NT2/D1 (cell line): ENCODE measurements at places on chromosomes 12 and 14.

DNA sequence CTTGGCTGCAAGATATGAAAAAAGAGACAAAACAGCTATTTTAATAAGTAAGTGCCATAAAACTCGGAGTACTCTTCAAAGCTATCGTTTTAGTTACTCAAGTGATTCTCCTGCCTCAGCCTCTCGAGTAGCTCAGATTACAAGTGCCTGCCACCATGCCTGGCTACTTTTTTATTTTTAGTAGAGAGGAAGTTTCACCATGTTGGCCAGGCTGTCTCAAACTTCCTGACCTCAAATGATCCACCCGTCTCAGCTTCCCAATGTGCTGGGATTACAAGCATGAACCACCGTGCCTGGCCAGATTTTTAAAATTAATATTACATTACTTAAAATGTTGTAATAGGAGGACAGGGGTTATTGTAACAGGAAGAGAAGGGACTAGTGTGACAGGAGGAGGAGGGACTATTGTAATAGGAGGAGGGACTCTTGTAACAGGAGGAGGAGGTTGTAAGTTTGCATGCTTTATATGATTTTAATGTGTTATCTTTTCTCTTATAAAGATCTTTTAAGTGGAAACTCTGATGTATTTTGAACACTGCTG lies 61.3 kb downstream of the KITLG start:
- no peak for DNase-seq

- DNase-seq: no peak
These were observed 43.5 kb downstream of the IGF1 start for GRCh38 chr12:102436867-102437266.

GRCh38 chr14:48382961-48383360 lies 707.6 kb upstream of the MDGA2 start:
- no peak for DNase-seq

DNA sequence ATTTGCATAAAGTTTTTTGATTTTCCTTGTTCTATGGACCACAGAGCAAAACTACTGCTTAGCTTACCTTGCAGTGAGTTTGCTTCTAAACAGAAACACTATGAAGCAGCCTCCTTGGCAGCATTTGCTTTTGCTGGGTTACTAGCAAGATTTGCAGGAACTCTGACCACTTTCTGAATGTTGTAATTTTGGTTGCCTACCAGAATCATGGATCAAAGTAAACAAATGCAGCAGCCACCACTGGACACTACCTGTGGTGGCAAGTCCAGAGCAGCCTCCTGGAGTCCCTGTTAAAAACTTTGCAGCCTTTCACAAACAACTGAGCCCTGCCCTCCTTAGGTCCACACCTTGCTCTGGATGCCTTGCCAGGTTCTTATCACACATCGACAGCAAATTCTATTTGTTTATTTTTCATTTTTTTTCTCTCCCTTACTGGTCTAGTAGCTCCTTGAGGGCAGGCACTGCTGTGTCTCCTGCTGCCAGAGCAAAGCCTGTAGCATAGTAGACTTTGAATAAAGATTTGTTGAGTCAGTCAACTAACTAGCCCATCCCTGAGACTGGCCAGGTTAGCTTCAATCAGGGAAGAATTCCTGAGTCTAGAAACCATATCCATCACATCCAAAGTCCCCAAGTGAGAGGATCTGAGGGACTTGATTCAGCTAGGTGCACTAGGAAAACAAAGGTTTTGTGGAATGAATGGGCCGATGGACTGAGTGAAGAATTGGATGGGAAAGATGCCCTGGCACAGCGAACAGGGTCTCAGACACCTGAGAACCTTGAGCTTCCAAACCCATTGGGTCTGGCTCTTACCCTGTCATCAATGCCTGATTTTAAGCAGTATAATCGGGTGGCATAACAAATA lies 5.7 kb downstream of the TTC6 start:
- DNase-seq: no peak

GRCh38 chr12:63994704-63995103 lies 150.2 kb downstream of the SRGAP1 start:
- no peak for DNase-seq

DNA sequence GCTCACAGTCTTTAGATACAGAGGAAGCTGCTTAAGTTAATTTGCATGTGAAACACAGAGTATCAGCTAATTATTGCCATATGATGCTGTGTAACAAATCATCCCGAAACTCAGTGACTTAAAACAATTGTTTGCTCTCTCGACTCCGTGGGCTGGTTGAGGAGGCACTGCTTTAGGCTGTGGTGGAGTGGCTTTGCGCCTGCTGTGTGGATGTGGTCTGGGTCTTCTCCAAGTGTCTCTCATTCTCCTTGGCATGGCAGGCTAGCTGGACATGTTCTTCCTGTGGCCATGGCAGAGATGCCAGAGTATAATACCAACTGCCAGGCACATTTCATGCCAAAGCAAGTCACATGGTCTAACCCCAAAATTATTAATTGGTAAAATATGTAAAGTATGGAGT lies 40.9 kb downstream of the PELI2 start:
- no peak for DNase-seq

DNA sequence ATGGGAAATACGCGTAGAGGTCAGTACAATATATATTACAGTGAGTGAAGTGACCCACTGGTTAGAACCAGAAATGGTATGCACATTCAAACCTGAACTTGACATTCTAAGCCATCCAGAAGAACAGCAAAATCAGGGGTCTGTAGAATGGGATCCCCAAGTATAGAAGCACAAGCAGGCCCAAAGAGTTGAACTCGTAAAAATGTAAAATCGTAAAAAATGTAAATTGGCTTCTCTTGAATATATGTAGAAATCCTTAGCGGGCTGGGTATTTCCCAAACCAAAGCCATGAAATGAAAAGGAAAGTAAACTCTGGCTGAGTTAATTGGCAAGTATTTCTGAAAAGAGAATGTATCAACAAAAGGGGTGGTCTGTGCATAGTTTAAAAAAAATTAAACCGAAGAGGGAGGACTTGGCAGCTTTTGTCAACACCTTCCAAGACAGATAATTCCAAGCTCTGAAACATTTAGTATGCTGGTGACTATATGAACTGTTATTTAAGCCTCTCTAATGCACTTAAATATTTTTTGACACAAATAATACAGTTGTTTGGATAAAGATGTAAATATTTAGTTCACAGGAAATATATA lies 1505.6 kb upstream of the FLRT2 start:
- no peak for DNase-seq

- DNase-seq: no peak
These were observed 108.0 kb upstream of the MAX start for GRCh38 chr14:65210118-65210821.
